Vagina (tissue), 2 donors: ENCODE measurements at places on chromosomes 1 and 21.

GRCh38 chr1:96357141-96357765 lies 364.3 kb upstream of the PTBP2 start:
- no peak for DNase-seq

DNA sequence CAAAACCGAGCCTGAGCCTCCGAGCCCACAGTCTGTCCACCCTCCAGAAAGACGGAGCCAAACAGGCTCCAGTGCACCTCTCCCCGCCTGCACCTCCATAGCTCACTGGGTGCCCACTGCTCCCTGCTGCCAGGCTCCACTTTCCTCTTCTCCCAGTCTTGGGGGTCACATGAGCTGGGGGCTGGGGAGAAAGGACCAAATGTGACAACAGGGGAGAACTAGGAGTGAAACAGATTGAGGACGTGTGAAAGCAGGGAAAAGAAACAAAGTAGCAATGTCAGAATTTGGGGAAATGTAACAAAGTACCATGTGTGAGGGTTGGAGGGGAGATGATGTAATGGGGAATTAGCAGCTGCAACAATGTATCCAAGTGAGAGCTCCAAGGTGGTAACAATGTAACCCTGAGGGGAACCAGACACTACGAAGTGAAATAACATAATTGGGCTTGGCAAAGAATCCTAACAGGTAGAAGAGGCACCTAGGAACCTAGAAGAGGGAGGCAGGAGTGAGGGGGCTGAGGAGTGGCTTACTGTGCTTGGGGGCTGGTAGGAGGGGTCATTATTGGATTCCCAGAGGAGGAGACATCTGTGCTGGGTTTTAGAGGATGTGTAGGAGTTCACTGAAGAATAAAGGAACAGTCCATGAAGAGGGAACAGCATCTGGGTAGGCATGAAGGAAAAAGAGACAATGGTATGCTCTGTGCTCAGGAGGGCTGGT lies 12.5 kb downstream of the SDC3 start:
- no peak for DNase-seq

- no peak for DNase-seq
Observed at GRCh38 chr21:46500224-46500861, 41.7 kb downstream of the DIP2A start.

GRCh38 chr1:98949621-98950020 lies 55.0 kb downstream of the PLPPR5 start:
- no peak for DNase-seq

DNA sequence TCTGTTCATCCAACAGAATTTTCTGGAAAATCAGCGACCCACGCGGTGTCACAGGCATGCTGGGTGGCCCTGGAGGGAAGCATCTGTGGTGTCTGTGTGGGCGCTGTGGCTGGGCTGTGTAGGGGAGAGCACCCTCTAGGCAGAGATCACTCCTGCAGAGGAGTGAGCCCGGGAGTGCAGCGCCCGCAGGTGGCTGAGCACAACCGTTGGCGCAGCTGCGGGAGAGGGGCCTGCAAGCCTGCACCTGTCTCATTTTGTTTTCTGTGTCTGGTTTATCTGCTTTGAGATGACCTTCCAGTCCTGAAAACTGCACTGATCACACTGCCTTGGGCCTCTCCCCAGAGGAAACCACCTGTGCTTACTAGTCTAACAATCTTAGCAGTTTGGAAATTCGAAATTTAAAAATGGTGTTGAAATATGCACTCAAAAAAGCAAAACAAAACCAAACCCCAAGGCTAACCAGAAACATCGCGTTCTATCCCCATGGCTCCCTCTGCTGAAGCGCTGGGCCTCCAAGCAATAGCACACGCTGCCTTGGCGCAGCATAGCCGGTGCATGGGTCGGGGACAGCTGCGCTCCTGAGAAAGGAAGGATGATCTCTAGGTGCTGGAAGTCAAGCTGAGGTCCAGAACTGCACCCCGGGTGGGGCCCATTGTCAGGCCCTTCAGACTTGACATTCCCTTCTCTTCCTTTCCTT lies 4.8 kb downstream of the FAM3B start:
- no peak for DNase-seq

DNA sequence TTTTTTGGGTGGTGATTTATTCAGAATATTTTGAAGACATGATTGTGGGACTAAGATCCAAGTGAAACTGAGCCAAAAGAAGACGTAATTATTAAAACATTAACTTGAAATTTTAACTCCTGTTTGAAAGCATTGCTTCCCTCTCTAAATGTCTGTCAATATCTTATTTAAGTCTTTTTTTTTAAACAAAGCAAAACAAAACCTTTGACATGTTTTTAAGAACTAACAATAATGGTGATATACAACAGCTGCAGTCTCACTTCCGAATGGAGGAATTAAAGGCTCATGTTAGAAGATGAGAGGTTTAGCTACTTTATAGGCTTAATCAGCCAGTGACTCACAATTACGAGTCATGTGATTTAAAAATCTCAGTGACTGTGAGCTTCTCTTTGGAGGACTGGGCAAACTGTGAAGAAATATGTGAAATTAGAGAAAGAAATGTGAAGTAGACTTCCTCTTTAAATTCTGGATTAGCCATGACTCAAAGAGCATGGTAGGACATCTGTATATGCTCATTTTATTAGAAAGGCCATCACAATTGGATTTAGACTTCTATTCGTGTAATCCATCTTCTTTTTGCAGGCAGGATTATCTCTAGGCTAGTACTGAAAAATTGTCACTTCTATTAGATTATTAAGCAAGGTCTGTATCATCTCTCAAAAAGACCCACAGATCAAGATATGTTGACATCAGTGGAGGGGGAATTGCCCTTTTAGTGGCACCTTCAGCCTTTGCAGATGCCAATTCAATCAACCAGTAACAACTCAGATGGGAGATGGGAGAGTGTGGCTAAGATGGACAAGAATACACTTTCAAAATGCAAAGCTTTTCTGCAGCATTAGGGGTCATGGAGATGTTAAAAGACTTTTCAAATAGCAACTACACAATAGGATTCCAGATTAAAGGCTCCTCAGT lies 28.7 kb downstream of the KCNA3 start:
- DNase-seq, result no peak

GRCh38 chr1:29197590-29197924 lies 15.9 kb upstream of the SRSF4 start:
- no peak for DNase-seq

- DNase-seq, result no peak
Observed at GRCh38 chr1:53381790-53382401, 54.0 kb upstream of the LRP8 start.

- DNase-seq, result no peak
Observed at GRCh38 chr1:43847290-43847689, 86.3 kb upstream of the ARTN start.

DNA sequence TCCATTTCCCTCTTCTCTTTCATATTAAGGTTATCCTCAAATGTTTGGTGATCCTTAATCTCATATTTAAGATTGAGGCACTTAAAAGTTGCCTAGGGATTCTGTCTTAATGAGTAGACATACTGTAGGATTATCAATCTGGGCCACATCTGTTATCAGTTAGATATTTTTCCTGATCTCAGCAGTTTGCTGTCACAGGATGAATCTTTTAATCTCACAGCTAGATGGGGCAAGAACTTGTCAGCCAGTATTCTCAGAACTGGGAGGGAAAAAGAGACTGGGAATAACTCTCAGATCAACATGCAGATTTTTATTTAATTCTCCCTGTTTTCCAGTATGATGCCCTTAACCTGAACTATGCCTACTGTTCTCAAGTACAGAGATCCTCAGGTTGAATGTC lies 14.0 kb downstream of the ZNF644 start:
- no peak for DNase-seq

GRCh38 chr1:42279055-42279454 lies 56.0 kb downstream of the FOXJ3 start:
- DNase-seq, result no peak

GRCh38 chr1:83746234-83746633 lies 252.7 kb downstream of the TTLL7 start:
- no peak for DNase-seq

GRCh38 chr1:150575072-150575489 lies 4.3 kb downstream of the MCL1 start:
- no peak for DNase-seq

DNA sequence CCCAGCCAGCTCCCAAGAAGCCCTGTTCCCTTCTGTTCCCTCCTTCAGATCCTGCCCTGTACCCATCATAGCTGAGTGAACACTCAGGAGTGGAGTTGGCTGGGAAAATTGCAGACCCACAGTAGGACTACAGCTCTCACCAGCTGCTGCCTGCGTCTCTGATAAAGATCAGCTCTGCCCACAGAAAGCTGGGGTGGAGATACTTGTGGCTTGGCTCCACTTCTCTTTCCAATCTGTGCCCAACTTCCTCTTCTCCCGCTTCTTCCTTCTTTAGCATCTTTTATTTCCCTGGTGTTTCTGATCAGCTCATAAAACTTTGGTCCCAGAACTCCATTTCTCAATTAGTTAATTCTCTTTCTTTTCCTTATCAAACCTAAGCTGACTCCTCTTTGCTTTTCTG lies 5.5 kb upstream of the CD1A start:
- no peak for DNase-seq

DNA sequence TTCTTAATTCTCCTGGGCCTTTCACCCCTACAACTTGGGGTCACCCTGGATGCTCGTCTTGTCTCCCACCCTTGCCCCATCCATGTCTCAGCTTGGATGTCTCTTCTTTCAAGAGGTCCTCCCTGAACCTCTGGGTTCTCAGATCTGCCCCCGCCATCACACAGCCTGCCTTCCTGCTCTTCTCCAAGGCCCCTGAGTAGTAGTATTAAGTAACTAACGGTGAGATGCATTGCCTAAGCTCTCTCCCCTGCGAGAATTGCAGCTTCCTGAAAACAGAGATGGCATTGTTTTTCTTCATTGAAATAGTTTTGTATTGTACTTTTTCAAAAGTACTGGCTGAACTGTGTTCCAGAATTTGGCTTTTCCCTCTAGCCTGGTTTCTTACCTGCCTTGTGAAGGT lies 16.0 kb downstream of the MIIP start:
- no peak for DNase-seq

GRCh38 chr1:50348449-50349241 lies 74.6 kb downstream of the DMRTA2 start:
- no peak for DNase-seq

DNA sequence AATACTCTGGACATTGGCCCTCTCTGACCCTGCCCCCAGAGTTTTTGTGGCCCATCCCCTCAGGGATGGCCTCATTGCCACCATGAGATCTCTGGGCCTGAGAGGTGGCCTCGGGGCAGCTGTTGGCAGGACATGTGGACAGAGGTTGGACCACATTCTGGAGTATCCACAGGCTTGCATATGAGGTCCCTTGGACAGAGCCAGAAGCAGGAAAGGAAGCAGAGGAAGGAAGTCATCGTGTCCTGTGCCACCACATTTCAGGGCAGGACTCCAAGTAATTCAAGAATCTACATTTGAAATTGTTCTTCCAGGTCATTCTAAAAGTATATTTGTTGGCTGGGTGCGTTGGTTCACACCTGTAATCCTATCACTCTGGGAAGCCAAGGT lies 95.9 kb upstream of the PPP2R5A start:
- DNase-seq, result no peak

DNA sequence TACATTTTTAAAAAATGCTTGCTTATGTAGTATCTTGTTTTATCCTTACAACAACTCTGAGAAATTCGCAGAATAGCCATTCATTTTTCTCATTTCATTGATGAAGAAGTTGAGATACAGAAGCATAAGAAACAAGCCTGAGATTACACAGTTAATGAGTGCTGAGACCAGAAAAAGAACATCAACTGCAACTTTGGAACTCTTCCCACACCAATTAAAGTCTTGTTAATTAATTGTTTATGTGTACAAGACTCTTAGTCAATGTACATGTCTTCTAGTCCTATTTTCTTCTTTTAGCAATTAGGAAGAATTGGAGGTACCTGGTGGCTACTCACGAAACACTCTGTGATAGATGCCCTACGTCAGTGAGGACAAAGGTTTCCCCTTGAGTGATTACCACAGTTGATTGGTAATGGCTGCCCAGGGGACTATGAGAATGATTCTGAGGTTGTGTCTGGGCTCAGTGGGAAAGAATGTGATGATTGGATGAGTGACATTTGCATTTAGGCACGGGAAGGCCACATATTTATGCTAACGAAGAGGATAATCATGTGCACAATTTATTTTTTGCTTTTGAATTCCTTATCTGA lies 187.4 kb upstream of the KCNK2 start:
- no peak for DNase-seq

DNA sequence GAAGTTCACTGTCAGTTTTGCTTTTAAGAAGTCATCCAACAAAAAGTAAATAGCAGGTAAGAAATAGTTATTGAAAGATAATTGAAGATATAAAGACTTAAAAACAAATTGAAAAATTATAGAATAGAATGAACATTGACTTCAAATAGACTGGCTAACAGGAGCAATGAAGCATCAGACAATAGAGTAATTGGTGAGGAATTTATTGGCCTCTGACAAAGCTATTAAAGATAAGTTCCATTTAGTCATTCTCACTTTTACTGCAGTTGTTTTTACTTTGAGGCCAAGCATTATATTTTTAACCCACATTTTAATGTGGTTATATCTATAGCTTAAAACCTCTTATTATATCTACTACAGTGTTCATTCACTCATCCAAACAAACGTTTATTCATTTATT lies 228.8 kb upstream of the ADGRL2 start:
- no peak for DNase-seq

DNA sequence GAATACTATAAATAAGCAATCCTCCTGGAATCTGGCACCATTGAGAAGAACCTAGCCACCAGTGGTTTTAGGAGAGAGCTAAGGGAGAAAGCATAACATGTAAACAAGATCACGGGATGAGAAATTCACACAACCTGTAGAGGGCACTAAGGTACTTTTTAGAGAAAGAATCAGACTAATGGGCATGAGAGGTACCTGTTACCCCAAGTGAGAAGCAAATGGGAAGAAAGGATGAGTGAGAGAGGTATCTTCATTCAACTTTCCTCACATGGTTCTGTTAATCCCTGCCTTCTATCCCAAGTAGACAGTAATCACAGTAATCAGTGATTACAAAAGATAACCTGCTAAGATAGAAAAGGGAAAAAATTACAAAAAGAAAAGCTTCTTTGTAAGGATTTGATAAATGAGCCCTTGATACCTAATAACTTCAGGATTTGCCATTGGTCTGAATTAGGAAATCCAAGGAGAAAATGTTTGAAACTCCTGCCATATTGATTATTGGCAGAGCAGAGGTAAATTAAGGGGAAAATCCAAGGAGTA lies 251.1 kb upstream of the ADGRL2 start:
- DNase-seq, result no peak

DNA sequence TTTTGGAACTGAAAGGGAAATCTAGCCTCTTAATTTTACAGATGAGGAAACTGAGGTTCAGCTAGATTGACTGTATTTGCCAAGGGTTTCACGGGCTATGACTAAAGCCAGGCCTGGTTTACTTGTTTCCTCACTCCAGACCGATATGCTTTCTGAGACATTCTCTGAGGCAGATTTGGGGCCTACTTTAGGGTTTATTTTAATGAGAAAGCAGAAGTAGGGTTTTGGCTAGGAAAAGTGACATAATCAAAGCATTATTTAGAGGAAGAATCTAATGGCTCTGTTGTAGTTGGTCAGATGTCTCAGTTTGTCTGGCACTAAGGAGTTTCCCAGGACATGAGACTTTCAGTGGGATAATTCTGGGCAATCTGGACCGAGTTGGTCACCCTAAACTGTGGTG lies 1.5 kb upstream of the RPTN start:
- DNase-seq, result no peak

GRCh38 chr1:87024936-87025540 lies 110.6 kb downstream of the HS2ST1 start:
- DNase-seq, result no peak

- no peak for DNase-seq
Observed at GRCh38 chr1:201702936-201703335, 126.0 kb upstream of the IPO9 start.

- peak; percentile 95 for DNase-seq
Observed at GRCh38 chr1:203273869-203274602, 31.3 kb upstream of the BTG2 start.

GRCh38 chr1:154860156-154860870 lies 9.8 kb downstream of the KCNN3 start:
- DNase-seq, result no peak
